CMK (cell line): ENCODE measurements at places on chromosomes 12 and 14.

DNA sequence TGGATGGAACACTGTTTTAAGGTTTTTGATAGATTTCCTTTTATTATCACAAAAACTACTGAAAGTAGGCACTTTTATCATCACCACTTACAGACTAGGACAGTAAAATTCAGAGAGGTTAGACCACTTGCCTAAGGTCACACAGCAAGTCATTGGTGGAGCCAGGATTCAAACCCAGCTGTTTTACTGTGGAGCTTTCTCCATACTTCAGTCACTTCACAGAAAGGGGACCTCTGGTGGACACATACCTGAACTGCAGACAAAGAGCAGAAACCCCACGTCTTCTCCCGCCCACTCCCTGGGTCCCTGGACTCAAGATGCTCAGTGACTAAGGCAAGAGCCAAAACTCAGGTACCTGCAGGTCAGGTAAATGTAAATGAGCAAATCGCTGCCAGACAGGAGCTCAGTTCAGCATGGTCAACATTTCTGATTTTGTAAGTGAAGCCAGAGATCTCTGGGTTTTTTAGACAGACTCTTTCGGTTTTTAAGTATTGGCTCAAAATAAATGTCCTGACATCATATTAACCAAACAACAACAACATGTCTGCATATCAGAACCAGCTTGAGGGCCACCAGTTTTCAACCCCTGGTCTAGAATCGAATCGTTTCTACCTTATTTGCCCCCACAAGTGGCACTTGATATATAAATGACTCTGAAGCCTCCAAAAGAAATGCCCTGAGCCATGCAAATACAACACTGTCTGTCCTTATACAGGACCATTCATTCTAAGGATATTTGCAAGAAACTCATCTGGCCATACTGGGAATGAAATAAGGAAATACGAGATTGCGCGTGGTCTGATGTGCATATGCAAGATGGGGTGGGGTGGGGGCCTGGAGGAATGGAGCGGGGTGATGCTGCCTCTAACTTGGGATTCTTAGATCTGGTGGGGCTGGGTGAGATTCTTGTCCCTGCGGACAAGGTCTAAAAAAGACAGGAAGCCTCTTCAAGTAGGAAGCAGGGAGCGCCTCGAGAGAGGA is 110.9 kb downstream of the KSR2 start:
- no peak for DNase-seq

- no peak for DNase-seq
These were observed 237.3 kb downstream of the CACNA1C start for GRCh38 chr12:2290091-2290490.

- DNase-seq: no peak
These were observed 130.3 kb downstream of the NDUFA12 start for GRCh38 chr12:94872971-94873733.

DNA sequence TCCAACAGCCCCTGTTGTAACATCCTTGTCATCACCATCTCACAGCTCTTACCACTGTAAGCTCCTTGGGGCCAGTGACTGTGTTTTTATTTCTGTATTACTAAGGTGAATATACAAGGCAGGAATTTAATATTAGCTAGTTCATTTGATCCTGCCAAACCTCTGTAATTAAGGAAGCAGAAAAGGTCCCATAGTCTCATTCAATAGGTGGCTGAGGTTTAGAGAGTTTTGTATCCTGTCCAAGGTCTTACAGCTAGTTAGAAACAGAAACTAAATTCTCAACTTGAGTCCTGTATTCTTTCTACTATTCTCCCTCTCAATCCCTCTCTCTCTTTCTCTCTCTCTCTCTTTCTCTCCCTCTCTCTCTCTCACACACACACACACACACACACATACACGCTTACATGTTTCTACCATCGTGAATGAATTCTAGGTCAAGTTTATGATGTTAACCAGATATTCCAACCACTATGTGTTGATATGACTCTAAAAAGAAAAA is 543 bp upstream of the GLIPR1 start:
- DNase-seq: no peak
